CD4-positive, alpha-beta T cell treated with Interleukin-15 for 1 hour (primary cell): ENCODE measurements at places on chromosomes 11 and 22.

- peak; percentile 62 for DNase-seq
Observed at GRCh38 chr11:114036147-114036811, 23.2 kb upstream of the ZBTB16 start.

DNA sequence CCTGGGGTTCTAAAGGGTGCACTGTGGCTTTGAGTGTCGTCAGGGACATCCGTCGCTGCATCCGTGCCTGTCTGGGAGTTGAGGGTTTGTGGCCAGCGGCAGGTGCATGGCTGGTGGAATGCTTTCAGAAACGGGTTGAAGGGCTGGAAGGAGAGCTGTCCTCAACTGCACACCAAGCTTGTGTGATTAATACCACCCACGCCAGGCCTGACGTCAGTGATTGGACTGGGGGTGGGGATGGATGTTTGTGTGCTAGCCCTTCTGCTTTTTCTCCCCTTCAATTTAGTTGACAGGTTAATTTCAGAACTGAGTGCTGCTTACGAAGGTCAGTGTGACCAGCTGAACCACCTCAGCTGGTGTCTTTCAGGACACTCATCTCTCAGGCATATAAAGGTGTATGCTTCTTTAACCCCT is 3.2 kb upstream of the GAB2 start:
- DNase-seq = peak; percentile 79

DNA sequence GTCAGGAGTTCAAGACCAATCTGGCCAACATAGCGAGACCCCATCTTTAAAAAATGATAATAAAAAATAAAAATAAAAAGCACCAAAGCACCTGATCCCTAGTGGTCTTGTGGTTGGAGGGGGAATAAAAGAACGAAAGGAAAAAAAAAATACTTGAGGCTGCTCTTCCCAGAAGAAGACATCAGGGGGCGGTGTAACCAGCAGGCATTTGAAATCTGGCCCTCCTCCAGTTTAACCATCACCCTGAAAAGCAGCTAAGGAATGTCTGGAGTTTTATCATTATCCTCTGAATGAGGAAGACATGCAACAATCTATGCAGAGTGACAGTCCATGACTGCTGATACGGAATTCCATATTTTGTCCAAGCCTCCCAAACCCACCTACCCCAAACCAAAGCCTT is 5.6 kb upstream of the KCTD17 start:
- DNase-seq = no peak

DNA sequence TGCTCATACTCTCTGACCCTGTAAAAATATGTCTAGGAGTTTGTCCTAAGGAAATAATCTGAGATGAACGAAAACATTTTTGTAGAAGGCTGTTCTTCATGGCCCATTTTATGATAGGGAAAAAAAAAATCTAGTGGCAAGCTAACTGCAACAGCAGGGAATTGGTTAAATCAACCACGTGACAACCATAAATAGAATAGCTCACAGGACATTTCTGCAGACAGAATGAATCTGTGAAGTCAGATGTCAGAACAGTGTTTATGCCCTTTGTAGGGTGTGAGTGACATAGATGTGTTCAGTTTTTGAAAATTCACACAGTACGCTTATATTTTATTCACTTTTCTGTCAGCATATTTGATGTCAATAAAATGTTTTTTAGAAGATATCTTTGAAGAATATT is 16.1 kb downstream of the ARHGAP1 start:
- no peak for DNase-seq

- DNase-seq = no peak
Observed at GRCh38 chr11:74035264-74035663, 26.4 kb upstream of the UCP3 start.

- DNase-seq = no peak
Observed at GRCh38 chr11:64542172-64543125, 48.6 kb upstream of the SLC22A12 start.

DNA sequence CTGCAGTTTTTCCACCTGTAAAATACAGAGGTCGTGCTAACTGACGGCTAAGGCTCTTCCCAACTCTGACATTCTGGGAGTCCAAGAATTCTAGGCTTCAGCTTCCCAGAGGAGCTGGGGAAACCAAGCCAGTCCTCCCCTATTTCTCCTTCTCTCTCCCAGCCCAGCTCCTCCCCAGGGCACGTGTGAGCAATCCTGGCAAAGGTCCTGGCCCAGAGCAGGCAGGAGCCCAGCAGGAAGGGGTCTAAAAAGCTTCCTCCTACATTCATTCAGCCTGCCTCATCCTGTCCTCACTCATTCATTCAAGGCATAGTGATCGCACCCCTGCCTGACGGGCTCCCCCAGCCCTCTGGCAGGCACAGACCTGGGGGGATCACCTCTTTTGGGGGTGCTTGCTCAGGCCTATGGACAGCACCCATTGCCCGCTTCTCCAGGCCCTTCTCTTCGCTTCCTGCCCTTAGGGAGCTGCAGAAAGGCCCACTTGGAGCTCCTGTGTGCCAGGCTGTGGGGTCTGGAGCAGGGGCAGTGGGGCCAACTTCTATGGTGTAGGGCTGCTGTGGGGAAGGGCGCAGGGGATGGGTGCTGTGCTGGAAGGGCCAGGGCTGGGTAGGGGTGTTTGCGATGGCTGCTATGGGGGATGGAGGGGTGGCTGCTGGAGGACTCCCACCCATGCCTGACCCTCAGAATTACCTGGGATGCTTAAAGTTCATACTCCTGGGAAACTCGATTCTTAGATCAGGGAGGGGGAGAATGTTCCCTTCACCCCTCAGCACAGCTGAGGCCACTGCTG is 9.8 kb downstream of the KCNC1 start:
- no peak for DNase-seq

GRCh38 chr11:87809256-87809655 is 366.0 kb downstream of the RAB38 start:
- DNase-seq = no peak

GRCh38 chr11:32497951-32498350 is 62.6 kb upstream of the WT1 start:
- DNase-seq = no peak

DNA sequence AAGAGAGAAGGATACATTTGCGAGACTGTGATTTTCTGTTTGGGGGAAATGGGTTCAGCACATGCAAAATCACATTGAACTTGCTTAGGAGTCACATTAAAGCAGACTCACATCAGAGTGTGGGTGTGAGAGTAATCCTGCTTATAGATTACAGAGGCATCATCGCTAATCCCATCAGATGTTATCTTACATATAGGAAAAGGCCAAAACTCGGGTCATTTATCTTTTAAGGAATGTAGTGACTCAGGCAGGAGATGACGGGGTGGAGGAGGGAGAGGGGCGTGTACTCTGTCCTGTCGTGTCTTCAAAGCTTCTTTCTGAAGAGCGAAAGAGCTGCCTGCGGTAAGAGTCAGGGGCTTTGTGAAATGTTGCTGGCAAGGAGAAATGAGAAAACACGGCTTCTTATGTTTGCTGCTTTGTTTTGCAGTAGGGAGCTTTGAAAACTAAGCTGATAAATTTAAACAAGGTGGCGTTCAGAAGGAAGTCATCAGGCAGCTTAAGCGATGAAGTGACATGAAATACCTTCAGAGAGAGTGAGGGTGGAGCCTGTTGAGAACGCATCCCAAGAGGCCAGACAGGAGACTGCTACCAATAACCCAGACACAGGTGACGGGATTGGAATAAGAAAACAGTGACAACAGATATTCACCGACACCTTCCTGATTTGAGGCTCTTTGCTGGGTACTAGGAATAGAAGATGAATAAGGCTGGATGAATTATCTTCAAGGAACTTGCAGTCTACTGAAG is 2.2 kb upstream of the C11orf16 start:
- no peak for DNase-seq

- DNase-seq = peak; percentile 63
Observed at GRCh38 chr22:45235101-45235777, 5.5 kb downstream of the KIAA0930 start.

GRCh38 chr11:92794783-92795182 is 174.7 kb upstream of the MTNR1B start:
- no peak for DNase-seq

DNA sequence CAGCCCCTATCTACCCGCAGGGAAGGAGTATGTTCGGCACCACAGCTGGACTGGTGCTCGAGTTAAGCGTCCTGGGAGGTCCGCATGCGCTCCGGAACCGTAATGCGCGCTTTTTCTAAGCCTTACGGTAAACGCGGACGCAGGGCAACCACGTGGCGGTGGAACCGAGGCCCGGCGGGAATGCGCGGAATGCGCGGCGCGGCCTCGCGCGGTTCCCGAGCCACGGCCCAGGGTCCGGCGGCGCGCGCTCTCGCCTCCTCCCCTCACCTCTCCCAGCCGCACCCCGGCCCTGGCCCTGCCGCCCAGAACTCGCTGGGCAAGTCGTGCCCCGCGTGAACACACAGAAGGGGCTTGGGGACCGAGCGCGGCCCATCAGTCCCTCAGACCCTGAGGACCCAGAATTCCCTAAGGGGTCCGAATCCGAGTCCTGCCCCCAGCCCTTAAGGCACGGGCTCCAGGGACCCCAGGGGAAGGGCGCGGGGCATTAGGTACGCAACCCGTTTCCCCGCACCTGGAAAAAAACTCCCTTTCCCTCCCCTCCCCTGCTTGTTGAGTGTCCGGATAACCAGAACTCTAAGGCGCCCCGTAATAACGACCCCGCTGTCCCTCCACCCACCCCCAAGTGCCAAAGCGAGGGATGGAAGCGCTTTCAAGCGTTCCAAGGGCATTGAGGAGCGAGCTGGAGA is 4.3 kb upstream of the CCND1 start:
- no peak for DNase-seq

GRCh38 chr11:129195682-129196081 is 3.6 kb upstream of the ARHGAP32 start:
- DNase-seq = no peak

GRCh38 chr11:71222318-71223080 is 29.9 kb downstream of the SHANK2 start:
- no peak for DNase-seq

DNA sequence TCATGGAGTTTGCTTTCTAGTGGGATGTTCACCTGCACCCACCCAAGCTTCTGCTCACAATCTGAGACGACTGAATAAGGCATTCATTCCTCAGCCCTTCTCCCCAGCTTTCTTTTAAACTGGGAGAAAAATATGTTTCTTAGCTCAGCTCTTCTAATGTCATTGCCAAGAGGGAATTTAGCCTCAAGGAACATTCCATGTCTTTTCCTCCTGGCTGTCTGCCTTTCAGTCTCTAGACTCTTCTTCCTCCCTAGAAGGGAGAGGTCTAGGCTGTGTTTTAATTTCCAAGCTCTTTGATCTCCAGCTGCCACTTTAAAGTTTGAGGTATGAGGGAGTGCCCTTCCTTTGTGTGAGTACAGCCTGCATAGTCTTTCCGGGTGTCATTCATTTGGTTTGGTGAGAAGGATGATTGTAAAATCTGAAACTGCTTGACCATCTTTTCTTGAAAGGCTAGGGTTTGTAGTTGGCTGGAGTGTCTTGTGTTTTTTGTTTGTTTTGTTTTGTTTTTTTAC is 11.7 kb upstream of the HTATIP2 start:
- no peak for DNase-seq

GRCh38 chr11:41921746-41922390 is 462.4 kb upstream of the LRRC4C start:
- DNase-seq = no peak

- no peak for DNase-seq
Observed at GRCh38 chr11:116471608-116472256, 301.1 kb downstream of the BUD13 start.

- no peak for DNase-seq
Observed at GRCh38 chr11:133386262-133386661, 146.0 kb downstream of the OPCML start.

- no peak for DNase-seq
Observed at GRCh38 chr22:29275167-29275566, 7.1 kb downstream of the EWSR1 start.

DNA sequence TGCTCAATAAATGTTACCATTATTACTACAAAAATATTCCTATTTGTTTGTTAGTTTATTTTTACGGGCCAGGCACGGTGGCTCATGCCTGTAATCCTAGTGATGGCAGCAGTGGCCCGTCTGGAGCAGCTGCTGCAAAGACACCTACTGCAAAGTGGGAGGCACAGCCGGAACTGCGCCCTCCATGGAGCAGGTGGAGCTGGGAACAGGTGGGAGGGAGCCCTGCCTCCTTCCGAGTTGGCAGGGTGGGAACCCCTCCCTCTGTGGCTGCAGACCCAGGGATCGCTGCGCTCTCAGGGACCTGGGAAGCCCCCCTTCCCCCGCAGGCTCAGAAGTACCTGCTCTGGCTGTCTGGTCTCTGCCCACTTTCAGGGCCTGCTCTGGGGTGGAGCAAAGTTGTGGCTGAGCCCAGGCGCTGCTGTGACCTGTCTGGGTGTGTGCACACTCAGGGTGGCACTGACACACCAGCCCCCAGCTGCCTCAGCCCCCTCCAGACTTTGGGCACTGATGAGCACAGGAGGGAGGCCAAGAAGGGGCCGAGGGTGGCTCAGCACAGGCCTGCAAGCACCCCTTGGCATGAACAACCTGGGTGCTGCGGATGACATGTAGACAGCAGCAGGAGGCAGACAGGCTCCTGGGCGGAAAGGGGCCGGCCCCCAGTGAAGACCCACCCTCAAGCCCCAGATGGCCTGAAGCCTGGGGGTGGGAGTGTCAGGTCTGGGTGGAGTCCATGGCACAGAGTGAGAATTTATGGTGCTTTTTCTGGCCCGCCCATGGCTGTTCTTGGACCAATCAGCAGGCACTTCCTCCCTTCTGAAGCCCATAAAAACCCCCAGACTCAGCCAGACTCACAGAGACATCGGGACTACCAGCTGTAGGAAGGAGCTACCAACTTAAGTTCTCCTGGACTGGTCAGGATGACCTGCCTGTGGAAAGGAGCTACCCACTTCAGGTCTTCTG is 103.7 kb upstream of the CLMP start:
- no peak for DNase-seq

DNA sequence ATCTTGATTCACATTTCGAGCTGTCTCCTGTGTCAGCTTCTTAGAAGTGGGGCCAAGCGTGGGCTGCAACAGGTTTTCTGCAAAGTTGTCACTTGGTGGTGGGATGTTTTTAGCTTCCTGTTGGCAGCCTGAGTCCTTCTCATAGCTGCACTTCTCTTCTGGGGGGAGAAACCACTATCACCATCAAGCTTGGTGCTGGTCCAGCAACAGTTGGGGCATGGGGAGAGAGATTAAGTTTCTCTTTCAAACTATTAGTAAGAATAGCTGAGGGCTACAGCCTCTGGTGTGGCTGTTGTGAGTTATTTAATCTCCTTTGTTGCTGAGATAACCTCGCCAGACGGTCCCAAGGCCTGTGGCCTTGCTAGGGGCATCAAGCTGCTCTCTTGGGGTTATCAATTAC is 123.3 kb upstream of the CRYBB3 start:
- DNase-seq = peak; percentile 35

- peak; percentile 53 for DNase-seq
Observed at GRCh38 chr22:49826603-49827270, 936 bp downstream of the BRD1 start.

GRCh38 chr22:27804470-27805297 is 3.1 kb upstream of the MN1 start:
- DNase-seq = peak; percentile 54

GRCh38 chr22:26707581-26707980 is 50.2 kb downstream of the MIAT start:
- DNase-seq = no peak
